Activated CD4-positive, alpha-beta T cell treated with anti-CD3 and anti-CD28 coated beads for 36 hours (primary cell): ENCODE measurements at places on chromosomes 13 and 19.

GRCh38 chr19:33296488-33296971, 5.8 kb downstream of the CEBPA start:
- no peak for DNase-seq

DNA sequence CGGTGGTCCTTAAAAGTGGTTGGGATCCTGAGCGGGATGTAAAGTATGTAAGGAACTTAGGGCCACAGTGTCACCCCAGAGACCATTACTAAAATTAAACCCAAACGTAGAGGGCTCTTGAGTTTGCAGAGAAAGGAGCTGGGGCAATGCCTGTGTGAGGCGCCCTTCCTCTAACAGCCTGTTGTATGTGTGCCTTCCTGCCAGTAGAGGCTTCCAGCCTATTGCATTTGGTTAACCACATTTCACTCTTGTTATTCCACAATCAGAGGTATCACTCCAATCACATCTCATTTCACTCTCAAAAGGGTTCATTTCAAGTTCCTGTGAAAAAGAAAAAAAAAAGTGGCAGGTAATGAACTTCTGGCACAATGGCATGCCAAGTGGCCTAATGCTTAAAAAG, 29.4 kb downstream of the DIAPH3 start:
- peak; percentile 21 for DNase-seq

DNA sequence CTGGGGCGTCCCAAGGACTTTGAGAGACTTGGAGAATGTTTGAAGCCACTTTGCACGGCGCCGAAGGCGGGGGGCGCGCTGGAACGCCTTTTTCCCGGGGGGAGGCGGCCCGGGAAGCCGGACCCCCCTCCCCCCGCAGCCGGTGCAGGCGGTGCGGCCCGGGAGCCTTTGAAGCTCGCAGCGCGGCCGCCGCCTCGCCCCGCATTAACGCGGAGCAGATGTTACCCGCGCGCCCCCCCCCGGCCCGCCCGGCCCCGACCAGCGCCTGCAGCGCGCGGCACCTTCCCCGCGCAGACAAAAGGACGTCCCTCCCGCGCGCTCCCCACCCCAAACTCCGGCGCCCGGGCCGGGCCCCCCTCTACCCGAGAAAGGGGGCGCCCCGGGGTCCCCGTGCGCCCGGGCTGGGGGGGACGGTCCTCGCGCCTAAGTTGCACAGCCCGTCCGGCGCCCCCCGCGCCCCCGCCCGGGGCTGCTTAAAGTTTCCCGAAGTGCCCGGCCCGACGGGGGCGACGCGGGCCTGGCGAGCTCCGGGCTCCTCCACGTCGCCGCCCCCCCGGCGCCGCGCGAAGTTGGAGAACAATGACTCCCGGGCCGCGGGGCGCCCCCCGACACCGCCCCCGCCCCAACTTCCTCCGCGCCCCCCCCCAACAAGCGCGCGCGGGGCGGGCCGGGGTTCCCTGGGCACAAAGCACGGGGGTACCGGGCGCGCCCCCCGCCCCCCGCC, 685 bp downstream of the TCF3 start:
- peak; percentile 73 for DNase-seq

DNA sequence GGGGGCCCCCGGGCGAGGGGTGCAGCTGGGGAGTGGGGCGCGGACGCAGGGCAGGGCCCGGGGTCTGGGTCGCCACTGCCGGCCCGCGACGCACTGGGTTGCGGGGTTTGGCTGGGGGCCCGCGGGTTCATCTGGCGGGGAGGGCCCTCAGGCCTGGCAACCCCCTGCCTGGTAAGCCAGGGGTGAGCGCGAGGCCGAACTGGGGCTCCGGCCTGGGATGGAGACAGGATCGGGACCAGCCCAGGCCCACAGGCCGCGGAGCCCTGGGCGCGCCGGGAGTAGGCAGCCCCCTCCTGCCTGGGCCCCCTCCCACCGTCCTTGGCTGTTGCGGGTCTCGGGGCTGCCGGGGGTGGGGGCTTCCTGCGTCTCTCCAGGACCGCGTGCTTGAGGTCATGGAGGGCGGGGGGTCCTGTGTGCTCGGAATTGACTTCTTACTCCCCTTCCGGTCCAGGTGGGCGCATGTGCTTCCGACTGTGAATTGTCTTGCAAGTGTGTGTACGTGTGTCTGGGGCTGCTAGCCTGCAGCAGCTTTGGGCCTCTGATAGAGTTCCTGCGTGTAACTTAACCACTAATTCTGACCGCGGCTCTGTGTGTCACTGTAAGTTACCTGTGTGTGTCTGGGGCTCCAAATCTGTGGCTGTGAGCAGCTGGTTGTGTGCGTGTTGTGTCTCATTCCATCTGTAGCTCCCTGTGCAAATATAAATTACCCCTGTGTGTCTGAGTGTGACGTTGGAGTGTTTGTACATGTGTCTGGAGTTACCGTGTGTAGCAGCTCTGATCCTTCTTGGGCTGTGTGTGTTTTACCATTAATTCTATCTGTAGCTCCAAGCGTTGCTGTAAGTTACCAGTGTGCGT, 751 bp downstream of the GRAMD1A start:
- peak; percentile 78 for DNase-seq

DNA sequence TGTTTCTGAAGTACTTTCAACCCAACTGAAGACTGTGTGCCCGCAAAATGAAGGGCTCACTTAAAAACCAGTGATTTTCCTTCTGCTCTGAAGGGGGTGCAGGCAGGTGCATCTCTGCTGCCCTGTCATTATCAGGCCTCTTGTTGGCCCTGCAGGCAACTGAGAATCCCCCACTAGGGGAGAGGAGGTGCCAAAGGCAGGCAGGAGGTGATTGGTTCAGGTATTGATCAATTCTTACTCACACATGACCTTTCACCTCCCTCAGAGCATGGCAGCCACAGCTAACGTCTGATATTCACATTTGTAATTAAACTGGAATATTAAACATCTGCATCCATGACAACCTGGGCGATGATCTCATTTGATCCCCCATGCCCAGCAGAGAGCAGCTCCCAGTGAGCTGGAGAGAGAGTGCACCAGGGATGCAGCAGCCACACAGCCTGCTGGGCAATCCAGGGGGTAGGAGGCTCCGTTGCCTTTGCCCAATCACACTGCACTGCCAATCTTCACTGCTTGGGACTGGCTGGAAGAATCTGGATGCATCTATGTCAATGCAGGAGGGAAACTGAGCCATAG, 267.9 kb upstream of the TSHZ3 start:
- no peak for DNase-seq

GRCh38 chr13:98447881-98448641, 128.8 kb downstream of the STK24 start:
- peak; percentile 64 for DNase-seq

- no peak for DNase-seq
These were observed 270.9 kb upstream of the NBEA start for GRCh38 chr13:34671137-34671536.

DNA sequence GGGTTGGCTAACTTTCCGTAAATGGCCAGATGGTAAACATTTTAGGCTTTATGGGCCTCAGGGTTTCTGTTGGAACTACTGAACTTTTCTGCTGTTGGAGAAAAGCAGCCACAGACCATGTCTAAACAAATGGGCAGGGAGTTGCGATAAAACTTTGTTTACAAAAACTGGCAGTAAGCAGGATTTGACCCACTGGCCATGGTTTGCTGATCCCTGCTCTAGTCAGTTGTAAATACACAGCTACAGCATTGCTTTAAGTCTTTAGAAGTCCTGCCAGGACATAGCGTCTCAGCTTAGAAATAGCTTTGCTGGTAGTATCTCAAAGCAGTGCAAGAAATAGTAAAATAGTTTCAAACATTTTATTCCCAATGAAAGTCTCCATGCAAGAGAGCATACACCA, 88.4 kb downstream of the NALCN start:
- DNase-seq, result no peak

- peak; percentile 97 for DNase-seq
These were observed at the start of gene URI1 for GRCh38 chr19:29941828-29942403. Gene URI1 (plus strand): TSS chr19:29942239. CDS start chr19:29942548, 309 bp downstream.

- DNase-seq, result no peak
These were observed 29.1 kb downstream of the SHISA2 start for GRCh38 chr13:26022538-26023292.

- peak; percentile 88 for DNase-seq
These were observed at the start of gene IGFLR1 for GRCh38 chr19:35742121-35742724. Gene IGFLR1 (minus strand): TSS chr19:35742452. CDS start chr19:35741180, 1,272 bp downstream.

GRCh38 chr13:86725105-86725504, 925.9 kb upstream of the SLITRK6 start:
- no peak for DNase-seq
